Stimulated activated CD4-positive, alpha-beta T cell treated with anti-CD3 and anti-CD28 coated beads, Interleukin-1b, Interleukin-23, amount 100 ng/mL, for 24 hours (primary cell): ENCODE measurements at places on chromosomes 1 and 21.

DNA sequence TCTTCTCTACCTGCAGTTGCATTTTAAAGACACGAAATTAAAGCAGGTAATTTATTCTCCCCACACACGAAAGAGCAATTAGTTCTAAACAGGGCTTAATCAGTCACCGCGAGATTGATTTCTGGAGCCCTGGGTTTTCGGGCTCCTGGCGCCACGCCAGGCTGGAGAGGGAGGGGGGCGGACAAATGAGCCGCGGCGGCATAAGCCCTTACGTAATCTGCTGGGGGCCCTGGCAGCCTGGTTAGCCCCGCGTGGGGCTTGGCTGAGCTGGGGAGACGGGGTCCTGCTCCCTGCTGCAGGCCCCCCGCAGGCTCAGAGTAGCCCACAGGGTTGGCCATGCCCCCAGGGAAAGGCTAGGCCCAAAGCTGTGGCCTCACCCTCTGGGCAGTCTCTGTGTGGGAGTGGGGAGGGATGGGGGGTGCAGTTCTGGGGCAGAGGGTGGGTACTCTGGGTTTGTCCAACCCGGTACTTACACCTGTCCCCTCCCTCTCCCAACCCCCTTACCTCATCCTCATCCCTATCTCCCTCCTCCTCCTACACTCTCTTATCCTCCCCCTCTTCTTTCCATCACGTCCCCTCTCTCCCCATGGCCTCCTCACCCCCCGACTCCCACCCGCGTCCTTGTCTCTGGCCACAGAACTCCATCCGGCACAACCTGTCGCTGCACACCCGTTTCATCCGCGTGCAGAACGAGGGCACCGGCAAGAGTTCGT, 19.9 kb downstream of the FOXO6 start:
- no peak for DNase-seq

GRCh38 chr1:110239441-110240430, 29.6 kb downstream of the KCNC4 start:
- DNase-seq: no peak

DNA sequence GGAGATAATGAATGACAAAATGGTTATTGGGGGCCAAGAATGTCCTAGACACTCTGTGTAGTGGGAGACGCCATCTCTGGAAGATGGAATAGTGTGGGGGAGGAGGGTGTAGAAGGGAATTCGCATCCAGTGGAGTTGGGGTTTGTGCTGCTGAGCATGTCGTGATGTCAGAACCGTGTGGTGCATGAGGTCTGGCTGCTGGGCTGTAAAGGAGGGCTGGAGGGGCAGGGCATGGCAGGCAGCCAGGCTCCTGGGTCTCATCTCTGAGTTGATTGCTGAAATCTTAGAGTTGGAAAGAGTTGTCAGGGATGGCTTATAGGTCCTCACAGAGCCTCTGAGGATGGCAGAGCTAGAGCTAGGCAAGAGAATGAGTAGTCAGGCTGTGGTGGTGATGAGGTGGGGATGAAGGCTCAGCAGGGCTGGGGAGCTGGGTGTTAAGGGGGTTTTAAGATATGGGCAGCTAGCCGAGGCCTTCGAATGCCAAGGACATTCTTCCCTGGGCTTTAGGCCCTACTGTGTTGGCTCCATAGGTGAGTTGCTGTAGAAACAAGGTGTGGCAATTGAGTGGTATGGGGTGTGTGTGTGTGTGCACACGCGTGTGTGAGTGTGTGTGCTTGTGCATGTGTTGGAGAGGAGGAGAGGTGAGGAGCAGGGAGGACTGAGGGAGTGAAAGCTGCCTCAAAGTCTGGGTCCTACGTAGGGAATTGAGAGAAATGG, 1.9 kb downstream of the PPFIA4 start:
- DNase-seq: no peak

DNA sequence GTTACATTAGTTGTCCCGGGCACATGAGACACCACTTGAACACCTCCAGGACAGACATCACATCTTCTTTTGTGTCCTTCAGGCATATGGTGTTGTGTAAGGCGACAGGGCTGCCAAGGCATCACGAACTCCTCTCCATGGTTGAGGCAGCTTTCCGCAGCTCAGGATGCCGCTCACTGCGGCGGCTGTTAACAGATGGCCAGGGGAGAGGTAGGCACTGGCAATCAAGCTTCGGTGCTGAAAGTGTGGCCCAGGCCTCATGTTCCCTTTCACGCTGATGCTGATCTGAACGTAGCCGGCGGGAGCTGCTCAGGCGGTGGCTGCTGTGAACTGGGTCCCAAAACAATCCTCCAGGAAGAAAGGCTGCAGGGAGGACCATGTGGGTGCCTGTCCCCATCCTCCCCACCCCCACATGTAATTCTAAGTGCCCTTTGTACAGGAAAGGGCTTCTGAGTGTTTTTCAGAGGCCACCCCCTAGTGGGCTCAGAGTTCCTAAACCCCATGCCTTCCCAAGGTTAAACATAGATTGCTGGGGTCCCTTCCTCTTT, 287.1 kb upstream of the AJAP1 start:
- DNase-seq: no peak

DNA sequence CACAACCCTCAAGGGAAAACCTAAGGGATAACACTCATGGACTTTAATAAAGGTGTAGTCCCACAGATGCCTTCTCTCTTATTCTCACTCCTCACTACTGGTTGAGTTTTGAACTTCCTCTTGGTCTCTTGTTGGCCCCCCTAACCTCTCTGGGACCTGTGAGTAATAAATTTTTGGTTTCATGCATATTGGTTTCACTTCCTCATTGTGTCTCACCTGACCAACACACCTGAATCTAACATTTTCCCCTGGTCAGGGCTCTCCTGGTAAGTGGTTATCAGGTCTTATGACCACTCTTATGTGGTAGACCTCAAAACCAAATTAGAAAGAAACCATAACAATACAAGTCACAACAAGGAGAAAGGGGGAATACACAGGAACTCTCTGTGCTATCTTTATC, 60.5 kb upstream of the PRMT6 start:
- DNase-seq: no peak

DNA sequence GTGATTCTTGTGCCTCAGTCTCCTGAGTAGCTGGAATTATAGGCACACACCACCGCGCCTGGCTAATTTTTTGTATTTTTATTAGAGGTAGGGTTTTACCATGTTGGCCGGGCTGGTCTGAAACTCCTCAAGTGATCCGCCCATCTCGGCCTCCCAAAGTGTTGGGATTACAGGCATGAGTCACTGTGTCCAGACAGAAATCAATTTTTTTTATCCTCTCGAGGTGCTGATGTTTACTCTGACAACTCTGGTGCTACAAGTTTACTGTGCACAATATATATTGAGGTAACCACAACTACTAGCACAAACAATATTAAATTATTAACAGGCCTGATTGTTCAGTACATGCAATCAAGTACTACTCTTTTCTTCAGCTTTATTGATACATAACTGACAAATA, 39.7 kb downstream of the F13B start:
- DNase-seq: no peak

- no peak for DNase-seq
These were observed 21.7 kb upstream of the IRF2BP2 start for GRCh38 chr1:234631721-234632125.

- DNase-seq: no peak
These were observed 13.8 kb downstream of the RASSF5 start for GRCh38 chr1:206521127-206521526.

- no peak for DNase-seq
These were observed 24.9 kb downstream of the FAM163A start for GRCh38 chr1:179767996-179768395.
